Activated naive CD4-positive, alpha-beta T cell treated with anti-CD3 and anti-CD28 coated beads, Interleukin-2, amount 50 U/mL, for 72 hours (primary cell): ENCODE measurements at places on chromosomes 3 and 15. TPM values are rescaled to one million over a fixed set of nuclear protein-coding genes. Genes with fewer than 3 reads are reported as not detected.

Gene ALG1L2
- 1.3 TPM for total RNA-seq

- DNase-seq: no peak
These were observed 3.0 kb upstream of the RHO start for GRCh38 chr3:129525341-129525968.

GRCh38 chr3:58021072-58021959, 13.1 kb downstream of the FLNB start:
- DNase-seq: no peak

- DNase-seq: no peak
These were observed 360.7 kb downstream of the NSUN3 start for GRCh38 chr3:94423578-94423977.
